Activated CD4-positive, alpha-beta T cell treated with anti-CD3 and anti-CD28 coated beads, Interleukin-2, amount 50 U/mL, for 24 hours (primary cell): ENCODE measurements at places on chromosomes 4 and X.

GRCh38 chr4:128166982-128167381, 105.9 kb downstream of the LARP1B start:
- DNase-seq: no peak

DNA sequence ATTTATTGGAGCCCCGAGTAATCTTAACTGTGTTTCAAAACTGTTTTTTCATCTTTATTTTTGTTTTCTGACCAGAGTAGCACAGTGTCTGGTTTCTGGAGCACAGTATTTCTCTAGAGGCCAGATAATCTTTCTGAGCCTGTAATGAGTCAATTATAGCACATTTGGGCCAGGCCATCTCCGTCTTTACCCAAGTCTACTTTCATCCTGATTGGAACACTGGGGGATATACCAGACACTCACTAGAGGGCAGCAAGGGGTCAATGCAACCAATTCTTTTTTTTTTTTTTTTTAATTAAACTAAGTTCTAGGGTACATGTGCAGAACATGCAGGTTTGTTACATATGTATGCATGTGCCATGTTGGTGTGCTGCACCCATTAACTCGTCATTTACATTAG, 282.0 kb downstream of the ARHGAP24 start:
- DNase-seq: no peak

- no peak for DNase-seq
Measured at GRCh38 chrX:113644426-113644825, 803.8 kb upstream of the AMOT start.

- DNase-seq: no peak
Measured at GRCh38 chr4:75733369-75733768, 9.0 kb downstream of the USO1 start.
